ENCODE measurements at places on chromosomes 3 and 15.

DNA sequence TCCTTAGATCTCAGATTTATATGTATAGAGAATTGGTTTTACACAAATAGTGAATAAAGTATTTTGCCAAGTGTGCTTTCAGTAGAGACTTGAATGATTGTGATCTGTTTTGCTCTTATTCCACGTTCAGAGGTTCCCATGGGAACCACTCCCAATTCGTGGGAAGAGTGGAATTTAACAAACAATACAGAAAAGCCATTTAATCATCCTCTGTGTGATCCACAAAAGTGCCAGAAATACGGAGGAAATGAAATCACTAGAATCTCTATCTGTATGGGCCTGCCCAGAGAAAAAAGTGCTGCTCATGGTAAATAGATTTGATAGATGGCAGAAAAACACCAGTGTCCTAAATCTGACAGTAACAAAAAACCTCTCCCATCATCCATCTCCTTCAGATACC, 56.0 kb downstream of the CNTN4 start:
- no peak for DNase-seq

GRCh38 chr3:57818772-57819171, 62.7 kb downstream of the SLMAP start:
- DNase-seq = no peak

- DNase-seq = no peak
Observed at GRCh38 chr3:181637056-181637455, 74.7 kb upstream of the SOX2 start.

DNA sequence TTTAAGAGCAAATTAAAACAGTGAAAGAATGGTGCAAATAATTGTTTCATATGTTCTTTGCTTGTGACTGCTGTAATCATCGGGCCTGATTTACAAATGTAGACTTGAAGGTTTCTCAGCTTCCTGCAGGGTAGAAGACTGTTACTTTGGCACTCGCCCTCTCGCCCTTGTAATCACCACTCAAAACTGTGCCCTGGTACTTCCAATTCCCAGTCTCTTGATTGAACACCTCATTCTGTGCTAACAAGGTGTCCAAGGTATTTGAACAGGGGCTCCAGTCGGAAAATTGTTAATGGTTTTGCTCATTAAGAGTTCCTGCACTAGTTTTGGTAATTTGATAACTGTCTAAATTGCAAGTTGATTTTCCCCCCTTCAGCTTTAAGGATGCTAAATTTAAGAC, 209.5 kb downstream of the ZIC1 start:
- no peak for DNase-seq

GRCh38 chr3:8775181-8775580, 5.8 kb upstream of the OXTR start:
- DNase-seq = no peak

DNA sequence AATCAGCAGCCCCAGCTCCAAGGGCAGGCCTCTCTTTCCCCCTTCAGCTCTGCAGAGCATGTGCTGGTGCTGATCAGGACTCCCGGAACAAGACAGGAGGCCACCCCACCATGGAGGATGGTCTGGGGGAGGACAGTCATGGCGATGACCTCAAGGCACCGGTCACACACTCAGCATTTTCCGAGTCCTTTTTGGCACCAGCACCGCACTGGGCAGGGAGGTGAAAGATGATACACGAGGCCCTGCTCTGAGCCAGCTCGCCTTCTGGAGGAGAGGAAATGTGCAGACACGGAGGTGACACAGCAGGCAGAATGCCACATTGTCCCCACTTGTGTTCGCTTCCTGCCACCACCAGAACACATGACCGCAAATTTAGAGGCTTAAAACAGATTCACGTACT, 61.8 kb upstream of the SEC61A1 start:
- DNase-seq = no peak

- no peak for DNase-seq
Observed at GRCh38 chr3:155283092-155284056, 10.1 kb downstream of the STRIT1 start.
